ENCODE measurements at places on chromosomes 11 and 22.

GRCh38 chr11:65917077-65917433 is 1.8 kb downstream of the C11orf68 start:
- DNase-seq, result no peak

- DNase-seq, result no peak
Measured at GRCh38 chr11:18209058-18209457, 27.5 kb downstream of the SAA4 start.

- no peak for DNase-seq
Measured at GRCh38 chr11:11985954-11986949, 22.2 kb downstream of the DKK3 start.

GRCh38 chr11:100734743-100735527 is 47.8 kb downstream of the ARHGAP42 start:
- DNase-seq, result no peak

GRCh38 chr22:25969901-25970300 is 199.4 kb upstream of the SEZ6L start:
- no peak for DNase-seq
